Breast epithelium (tissue), 4 donors: ENCODE measurements at places on chromosomes 6 and 20. TPM values are rescaled to one million over a fixed set of nuclear protein-coding genes. Genes with fewer than 3 reads are reported as not detected.

The PLCB4 gene
- 17.7 TPM for total RNA-seq

The PACRG gene
- 0.64 TPM for total RNA-seq

The PAX1 gene
- not detected for total RNA-seq

The TNF gene
- 0.73 TPM for total RNA-seq

The FAM209B gene
- not detected for total RNA-seq

DNA sequence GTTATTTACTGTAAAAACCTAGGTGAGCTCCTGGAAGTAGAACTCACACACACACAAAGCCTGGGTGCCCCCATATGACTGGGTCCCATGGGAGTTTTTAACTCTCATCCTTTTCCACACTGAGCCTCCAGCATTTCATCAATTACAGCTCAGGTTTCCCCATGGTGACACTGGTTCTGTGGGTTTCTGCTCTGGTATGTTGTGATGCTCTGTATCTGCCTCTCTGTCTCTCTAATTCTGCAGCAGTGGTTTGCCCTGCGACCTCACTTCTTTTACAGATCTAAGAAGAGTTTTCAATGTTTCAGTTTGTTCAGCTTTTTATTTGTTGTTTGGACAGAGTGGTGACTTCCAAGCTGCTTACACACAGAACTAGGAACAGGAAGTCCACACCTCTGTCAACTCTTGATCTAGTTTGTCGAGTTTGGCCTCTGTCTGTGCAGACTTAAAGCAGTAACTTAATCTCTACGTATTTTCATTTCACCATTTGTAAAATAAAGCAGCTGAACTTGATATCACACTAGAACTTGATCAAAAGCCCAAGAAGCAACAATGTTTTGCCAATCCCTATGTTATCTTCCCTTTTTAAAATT is 554.3 kb downstream of the EPHA7 start:
- DNase-seq = no peak

- no peak for DNase-seq
These were observed 31.5 kb downstream of the CFAP61 start for GRCh38 chr20:20083807-20084206.

DNA sequence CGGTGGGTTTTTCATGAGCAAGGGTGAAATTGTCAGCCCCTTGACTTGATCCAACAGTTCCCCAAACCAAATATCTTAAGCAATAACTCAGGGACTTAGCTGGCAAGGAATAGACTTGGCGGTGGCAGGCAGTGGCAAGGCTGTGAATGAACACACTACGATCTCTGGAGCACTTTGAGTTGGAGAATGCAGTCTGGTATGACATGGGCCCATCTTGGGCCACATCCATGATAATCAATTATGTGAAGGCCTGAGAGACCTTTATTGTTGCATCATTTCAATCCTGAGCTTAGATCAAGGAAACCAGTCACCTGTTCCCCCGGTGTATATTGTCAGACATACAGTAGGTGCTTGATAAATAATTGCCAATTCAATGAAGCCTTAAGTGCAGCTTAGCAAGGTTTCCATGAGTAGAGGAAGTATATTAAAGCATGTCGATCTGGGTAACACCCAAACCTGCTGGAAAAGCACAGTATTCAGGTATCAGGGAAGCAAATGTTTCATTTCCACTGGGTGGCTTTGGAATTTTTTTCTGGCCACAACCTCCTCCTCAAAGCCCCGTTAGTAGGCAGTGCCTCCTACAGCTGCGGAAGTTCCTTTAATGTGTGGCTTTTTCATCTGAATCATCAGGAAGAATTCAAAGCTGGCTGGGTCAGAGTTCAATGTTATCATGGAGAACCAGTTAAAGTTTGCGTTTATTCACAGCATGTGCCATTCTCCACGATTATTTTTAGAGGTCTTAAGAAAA is 10.2 kb downstream of the CASS4 start:
- no peak for DNase-seq
